ENCODE measurements at places on chromosomes 4 and X.

DNA sequence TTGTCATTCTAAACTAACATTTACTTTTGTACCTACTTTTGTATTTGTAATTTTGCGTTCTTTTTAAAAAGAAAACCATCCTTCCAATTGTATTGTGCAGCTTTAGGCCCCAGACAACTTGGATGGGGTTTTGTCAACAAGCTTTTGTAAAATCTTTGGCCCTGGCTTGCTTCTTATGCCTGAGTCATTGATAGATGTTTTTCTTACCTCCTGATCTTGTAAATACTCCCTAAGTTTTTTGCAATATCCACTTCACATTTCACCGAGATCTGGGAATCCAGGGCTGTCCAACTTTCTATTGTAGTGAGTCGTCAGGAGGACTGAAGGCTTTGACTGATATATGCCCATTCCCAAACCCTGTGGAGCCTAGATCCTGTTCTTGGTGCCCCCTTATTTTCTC lies 126.9 kb upstream of the GUCY1A1 start:
- DNase-seq: no peak

GRCh38 chr4:189128341-189128740 lies 812.3 kb upstream of the FRG1 start:
- DNase-seq: no peak

GRCh38 chr4:85372966-85373365 lies 102.0 kb upstream of the ARHGAP24 start:
- no peak for DNase-seq

DNA sequence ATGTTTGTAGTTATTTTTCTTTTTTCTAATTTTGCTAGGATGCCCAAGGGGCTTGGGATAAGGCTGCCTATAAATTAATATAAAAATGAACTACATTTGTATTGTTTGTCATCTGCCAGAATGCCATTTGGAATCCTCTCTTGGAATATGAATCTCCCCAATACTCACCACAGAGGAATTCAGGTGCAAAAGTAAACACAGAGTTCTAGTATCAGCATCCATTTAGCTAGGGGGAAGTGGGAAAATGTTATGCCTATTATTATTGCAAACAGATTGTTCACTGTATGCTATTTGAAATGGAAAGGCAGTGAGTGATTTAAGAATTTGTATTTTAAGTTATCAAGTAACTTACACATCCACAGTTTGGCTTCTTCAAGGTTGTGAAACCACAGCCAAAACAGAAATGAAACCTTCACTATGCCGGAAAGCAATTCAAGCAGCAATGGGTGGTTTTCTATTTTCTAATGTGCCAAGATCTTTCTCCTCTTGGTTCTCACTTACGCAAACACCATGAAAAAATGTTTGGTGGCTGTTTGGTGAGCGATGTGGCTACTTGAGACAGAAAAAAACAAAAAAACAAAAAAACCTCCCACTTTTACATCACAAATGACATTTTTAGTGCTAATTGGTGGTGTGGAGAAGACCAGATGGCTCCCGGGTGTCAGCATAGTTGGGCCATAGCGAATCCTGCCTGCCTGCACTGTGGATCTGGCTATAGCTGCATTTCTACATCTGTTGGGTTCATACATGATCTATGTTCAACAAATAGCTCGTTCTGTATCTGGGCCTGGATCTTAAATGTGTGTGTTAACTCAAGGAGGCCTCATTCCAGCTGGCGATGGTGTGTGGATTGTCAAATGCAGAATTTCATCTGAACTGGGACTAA lies 200.8 kb upstream of the GIMD1 start:
- no peak for DNase-seq

- no peak for DNase-seq
Observed at GRCh38 chr4:103074744-103075434, 1.7 kb downstream of the SLC9B2 start.

DNA sequence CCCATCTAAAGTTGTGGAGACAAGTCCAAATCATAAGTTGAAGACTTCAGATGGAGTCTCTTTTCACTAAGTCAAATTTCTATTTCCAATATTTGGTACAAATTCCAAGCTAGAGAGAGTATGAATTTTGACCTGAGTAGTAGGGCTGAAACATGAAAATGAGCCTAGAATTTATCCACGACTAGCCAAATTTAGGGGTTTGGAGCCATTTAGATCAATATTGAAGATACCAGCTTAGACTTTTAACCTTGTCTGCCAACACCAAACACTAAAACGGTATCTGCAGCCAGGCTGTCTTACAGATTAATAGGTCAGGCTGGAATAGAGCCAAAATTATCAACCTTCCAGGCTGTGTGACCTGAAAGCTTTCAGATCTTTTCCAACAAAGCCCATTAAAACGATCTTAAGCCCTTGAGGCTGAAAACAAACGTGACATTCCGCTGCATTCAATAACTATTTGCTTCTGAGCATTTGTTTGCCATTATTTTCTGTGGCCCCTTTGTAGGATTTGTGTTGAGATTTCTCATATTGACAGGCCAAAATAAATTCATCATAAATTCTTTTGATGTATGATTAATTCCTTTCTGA lies 268.7 kb upstream of the DKK2 start:
- DNase-seq: no peak

GRCh38 chr4:166941629-166942028 lies 292.7 kb downstream of the SPOCK3 start:
- no peak for DNase-seq

DNA sequence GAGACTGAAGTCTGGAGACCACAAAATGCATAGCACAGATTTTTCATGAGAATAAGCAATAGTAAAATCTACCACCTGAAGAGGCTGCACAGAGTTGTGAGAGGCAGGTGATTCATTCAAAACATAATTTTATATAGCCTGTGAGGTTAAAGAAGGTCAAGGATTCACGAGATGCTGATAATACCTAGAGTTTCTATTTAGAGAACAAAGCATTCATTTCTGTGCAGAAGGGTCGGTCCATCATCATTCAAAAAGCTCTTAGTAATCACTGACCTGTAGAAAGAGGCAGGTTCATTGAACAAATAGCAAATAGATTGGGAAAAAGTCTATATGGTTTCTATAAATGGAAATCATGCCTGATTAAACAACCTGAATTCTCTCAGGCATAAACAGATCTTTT lies 26.6 kb downstream of the GABRB1 start:
- DNase-seq: no peak

GRCh38 chrX:150842198-150842685 lies 56.2 kb downstream of the CD99L2 start:
- no peak for DNase-seq

- DNase-seq: no peak
Observed at GRCh38 chrX:51420610-51421009, 75.8 kb downstream of the NUDT11 start.

- no peak for DNase-seq
Observed at GRCh38 chr4:89108091-89108490, 3.2 kb upstream of the TIGD2 start.

DNA sequence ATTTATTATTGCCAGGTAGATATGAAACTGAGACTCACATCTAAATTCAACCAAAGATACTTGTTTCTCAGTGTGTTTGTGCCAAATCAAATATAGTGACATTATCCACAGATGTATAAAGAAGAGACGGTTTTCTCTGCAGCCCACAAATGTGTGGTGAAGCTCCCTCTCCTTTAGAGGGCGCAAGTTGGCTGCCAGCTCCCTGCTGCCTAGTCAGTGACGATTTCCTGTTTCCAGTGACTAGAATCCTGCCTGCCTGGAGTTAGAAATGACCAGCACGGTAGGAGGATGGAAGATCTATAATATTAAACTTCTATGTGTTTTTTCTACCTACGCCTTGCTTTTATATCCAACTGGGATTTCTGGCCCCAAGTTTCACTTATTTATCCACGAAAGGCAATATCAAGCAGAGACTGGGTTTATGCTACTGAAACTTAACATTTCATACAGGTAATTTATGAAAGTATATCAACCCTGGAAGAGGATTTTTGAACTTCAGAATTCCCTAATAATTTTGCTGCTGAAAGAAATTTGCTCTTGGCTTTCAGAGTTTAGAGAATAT lies 1793.7 kb upstream of the TENM3 start:
- no peak for DNase-seq

DNA sequence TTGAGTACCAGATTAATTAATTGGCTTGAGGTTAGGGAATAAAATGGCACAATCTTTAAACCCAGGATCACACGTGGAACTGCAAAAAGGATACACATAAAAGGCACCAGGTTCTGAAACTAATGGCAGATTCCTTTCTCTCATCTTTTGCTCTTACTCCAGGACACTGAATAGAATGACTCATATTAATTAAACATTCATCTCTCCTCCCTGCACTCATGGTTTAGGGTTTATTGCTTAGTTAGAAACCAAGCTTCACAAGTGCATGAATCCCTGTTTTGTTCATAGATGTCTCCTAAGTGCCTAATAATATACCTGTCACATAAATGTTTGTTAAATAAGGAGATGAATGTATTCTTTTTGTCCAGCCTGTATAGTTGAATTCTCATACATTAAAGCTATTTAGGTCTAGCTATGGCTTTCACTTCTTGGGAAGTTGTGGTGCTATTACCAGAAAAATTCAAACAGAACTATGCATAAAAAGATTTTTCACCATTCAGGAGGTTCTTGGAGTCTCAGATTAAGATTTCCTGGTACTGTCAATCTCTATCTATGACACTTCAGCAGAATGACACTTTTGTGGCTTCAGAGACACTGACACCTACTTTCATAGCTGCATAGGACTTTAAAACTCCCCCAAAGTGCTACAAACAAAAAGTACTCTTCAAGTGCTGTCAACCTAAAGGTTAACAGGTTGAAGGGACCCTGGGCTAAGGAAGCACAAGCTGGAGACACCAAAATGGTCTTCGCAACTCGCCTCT lies 7.4 kb downstream of the CORIN start:
- DNase-seq: no peak

GRCh38 chrX:28351801-28352200 lies 235.4 kb upstream of the IL1RAPL1 start:
- no peak for DNase-seq

DNA sequence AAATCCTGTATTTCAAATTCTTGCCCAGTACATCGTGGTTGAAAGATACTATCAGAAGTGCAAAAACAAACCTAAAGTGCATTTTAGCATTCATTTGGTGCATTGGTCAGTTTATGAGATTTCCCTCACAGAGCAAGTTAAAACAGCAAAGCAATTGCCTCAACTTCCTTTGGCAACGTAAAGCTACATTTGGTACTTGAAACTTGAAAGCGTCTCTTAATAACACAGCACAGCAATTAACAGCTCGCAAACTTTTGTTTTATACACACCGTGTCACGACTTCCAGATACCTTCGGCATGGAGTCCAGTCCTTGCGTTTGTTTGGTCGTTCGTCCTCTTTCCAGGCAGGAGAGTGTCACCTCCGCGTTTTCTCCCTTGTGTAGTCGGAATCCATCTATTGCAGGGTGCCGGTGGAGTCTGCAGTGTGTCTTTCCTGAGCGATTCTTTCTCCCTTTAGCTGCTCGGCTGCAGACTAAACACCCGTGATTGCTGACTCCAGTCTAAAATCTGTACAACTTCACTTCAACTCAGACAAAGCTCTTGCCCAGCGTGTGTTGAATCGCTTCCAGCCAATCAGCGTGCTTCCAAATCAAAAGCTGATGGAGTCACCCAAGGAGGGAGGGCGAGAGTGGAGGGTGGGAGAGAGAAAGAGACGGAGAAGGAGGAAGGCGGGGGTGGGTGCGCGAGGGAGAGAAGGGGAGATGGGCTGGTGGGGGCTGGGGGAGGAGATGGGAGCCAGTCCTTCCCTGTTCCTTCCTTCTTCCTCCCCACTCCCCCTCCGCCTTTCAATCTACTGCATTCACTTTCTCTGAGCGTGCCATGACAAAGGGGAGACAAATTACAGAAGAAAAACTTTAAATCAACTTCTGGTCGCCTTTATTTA lies at the start of gene PCDH18:
Gene PCDH18, minus strand, starts transcription at position 509 of the 883 bp plus-strand sequence. Its CDS starts 406 bp downstream, at position 103.
- DNase-seq: no peak

GRCh38 chr4:107616838-107617389 lies 103.1 kb downstream of the PAPSS1 start:
- DNase-seq: no peak

DNA sequence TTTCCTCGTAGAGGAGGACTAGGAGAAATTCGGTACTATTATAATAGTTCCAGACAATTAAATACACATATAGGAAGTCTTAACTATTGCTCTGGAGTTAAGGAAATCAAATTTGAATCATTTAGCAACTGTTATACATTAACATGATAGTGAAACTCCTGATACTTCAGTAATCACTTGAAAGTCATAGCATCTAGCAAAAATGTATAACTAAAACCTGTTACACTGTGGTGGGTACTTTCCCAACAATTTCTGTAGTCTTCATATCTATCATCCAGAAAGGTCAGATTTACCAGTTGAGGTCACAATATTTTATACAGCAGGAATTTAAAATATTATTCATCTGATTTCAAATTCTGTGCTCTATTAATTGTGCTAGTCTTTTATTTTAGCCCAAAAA lies 669.6 kb upstream of the PCDH10 start:
- DNase-seq: no peak

- DNase-seq: no peak
Observed at GRCh38 chr4:138959097-138959815, 56.3 kb upstream of the NOCT start.

GRCh38 chr4:25929298-25929686 lies 15.3 kb downstream of the SMIM20 start:
- no peak for DNase-seq

DNA sequence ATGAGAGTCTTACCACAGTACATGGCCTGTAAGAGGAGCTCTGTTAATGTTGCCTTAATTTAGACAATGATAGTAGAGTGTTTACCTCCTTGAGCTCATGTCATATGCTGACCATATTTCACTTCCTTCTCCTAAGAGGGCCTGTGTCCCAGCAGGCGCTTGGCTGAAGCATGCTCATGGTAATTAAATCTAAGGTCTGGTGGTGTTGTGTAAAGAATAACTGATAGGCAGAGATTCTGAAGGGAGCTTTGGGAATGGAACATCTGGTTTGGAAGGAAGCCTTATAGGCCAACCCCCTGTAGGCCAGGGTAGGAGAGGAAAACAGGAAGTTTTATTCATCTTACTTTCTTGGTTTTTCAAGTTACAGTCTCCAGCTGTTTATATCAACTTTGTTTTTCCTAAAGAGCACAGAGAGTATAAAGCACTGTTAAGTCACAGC lies 300.2 kb downstream of the USP46 start:
- DNase-seq: no peak

DNA sequence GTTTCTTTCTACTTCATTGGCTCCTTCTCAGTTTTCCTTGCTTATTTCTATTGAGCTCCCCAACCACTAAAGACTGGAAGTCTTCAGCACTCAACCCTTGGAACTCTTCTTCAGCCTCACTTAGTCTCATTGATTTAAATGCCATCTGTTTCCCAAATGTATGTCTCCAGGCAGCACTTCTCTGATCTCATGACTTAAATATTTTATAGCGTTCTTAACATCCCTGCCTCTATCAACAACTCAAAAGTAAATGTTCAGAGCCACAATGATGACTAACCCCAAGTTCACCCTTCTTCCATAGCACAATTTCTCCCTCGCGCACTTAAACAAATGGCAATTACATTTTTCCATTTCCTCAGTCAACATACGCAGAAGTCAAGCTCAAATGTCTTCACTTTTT lies 1393.3 kb downstream of the ARAP2 start:
- DNase-seq: no peak

GRCh38 chrX:9476810-9477575 lies 12.1 kb downstream of the TBL1X start:
- no peak for DNase-seq

- no peak for DNase-seq
Observed at GRCh38 chr4:63492515-63492914, 916.7 kb downstream of the TECRL start.

Data from CD4-positive, alpha-beta T cell treated with Interleukin-15 for 1 hour (primary cell).